Glomerular endothelial cell (primary cell): ENCODE measurements at places on chromosomes 11 and 22. TPM values are rescaled to one million over a fixed set of nuclear protein-coding genes. Genes with fewer than 3 reads are reported as not detected.

DNA sequence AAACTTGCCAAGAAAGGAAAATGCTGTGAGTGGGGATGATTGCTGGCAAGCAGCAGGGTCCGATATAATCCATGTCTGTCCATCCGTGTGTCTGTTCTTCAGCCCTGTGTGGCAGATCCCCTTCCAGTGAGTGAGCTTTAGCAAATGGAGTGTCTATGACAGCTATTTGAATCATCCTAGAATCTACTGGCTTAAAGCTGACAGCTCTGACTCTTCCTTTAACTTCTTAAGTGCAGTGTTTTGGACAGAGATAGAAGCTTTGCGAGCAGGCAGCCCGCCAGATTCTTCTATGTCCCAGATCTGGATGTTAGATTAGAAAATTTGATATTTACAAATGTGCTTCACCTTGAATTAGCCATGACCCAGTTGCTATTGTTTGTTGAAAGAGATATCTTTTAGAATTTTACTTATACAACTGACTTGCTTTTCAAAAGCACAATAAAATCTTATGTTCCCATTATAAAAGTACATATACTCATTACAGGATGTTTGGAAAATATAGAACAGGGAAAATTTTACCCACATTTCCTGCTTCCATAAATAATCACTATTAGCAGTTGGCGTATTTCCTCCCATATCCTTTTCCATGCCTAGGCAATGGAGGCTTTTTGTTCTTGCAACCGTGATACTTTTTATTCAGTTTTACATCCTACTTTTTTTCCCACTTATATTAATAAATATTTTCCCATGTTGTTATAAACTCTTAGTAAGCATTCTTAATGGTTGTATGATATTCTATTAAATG is 124.5 kb downstream of the COMMD9 start:
- DNase-seq = peak; percentile 16

The RAC2 gene
- 126 and 218 TPM in 2 replicates for total RNA-seq

GRCh38 chr22:30275625-30276024 is 9.0 kb upstream of the OSM start:
- no peak for DNase-seq

- no peak for DNase-seq
Observed at GRCh38 chr22:24536089-24536488, 18.8 kb downstream of the GUCD1 start.

The OR5AK2 gene
- not detected in 2 replicates for total RNA-seq

The CRYBB2 gene
- total RNA-seq = 0.24 and 1.1 TPM in 2 replicates

DNA sequence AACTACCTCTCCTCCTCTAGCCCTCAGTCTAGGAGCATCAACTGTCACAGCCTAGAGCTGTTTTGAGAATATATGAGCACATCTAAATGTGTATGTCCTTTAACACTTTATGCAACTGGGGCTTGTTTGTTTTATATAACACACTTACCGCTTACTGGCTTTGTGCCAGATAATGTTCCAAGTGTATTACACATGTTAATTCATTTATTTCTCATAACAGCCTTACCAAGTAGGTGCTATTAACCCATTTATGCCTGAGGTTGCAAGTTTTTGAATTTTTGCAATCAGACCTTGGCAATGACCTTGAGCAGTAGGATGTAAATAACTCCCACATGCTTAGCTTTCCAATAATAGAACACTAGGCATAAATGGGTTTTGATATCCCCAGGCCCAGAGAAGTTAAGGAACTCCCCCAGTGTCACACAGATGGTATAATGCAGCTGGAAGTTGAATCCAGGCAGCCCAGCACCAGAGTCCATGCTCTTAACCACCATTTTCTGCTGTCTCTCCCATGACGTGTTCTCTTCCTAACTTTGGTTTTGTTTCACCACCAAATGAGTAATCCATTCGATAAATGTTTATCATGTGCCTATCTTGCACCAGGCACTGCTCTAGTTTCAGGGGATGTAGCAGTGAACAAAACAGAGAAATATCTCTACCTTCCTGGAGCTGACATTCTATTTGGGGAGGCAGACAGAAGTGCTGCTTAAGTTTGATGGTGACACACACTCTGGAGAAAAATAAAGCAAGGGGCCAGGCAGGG is 23.1 kb downstream of the PRDM11 start:
- no peak for DNase-seq

DNA sequence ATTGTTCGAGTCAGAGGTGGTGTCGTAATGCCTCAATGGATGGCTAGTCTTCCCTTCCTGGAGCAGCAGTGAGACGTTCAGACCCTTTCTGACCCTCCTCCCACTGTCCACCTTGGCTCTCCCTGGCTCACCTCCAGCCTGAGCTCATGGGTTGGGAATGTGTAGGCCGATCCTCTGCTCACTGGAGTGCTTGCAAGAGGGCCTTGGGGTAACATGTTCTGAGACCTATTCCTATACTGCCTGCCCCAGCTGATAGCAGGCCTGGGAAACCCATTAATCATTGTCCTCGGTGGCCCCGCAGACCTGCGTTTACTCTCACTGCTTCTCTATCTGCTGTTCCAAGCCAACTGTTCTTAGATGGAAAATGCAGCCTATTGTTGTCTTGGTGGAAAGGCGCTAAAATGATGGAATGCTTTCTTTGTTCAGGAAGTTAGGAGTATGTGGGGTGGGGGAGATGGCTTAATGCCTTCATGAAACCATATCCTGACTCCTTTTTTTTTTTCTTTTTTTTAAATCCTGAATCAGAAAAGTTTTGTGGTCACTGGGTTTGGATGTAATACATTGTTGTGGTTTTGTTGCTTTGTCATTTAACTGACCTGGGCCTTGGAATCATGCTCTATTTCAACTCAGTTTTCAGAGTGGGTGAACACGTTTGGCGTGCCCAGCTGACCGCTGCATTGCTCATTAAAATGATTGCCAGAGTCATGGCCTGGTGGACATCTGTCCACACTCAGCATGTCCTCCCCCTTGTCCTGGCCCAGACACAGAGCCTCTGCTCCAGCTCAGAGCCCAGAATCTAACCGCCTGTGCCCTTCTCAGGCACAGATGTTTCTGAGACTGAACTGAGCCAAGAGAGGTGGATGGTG is 72.5 kb downstream of the MICAL2 start:
- DNase-seq = no peak
